ENCODE measurements at places on chromosomes 12 and 14. TPM values are rescaled to one million over a fixed set of nuclear protein-coding genes. Genes with fewer than 3 reads are reported as not detected.

DNA sequence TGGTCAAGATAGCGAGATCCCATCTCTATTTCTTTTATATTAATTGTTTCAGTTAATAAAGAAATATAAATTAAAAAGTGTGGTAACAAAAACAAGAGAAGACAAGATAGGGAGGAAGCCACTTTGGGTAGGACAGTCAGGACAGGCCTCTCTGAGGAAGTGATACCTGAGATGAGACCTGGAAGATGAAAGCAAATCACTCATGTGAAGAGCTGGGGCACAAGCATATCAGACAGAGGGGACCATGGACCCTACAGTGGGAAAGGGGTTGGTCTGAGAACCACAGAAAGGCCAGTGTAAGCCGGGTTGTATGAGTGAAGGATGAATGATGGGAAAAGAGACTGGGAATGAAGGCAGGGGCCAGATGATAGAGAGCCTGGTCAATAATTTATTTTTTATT is 1.8 kb upstream of the MED6 start:
- no peak for DNase-seq

DNA sequence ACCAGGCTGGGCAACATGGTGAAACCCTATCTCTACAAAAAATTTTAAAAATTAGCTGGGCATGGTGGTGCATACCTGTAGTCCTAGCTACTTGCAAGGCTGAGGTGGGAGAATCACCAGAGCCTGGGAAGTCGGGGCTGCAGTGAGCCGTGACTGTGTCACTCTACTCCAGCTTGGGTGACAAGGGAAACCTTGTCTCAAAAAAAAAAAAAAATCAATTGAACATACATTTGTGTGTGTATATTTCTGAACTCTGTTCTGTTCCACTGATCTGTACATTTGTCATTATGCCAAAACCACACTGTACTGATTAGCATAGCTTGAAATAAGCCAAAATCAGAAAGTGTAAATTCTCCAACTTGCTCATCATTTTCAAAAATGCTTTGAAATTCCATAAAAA is 254.6 kb downstream of the SOX5 start:
- DNase-seq: no peak

DNA sequence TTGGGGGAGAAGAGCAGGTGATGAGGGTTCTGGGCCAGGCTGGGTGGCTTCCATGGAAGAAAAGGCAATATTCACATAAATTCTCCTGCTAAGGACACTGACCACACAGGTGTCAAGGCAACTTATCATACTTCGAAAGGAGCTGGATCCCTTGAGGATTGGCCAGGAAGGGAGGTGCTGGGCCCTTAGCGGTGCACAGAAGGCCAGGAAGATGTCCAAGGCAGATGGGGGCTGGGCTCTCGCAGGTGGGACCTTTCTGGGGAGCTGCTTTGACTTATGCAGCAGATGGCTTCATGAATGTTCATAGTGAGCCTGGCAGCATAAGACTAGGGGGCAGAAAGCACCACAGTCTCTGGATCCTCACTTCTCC is 3.9 kb downstream of the CD63 start:
- DNase-seq: peak; percentile 31

- no peak for DNase-seq
Measured at GRCh38 chr14:85867450-85867849, 337.5 kb downstream of the FLRT2 start.

The ACADS gene
- 12.7 TPM for total RNA-seq

The PPP1R1A gene
- 0.36 TPM for total RNA-seq

The KRT1 gene
- not detected for total RNA-seq
